ENCODE measurements at places on chromosomes 2 and 18. TPM values are rescaled to one million over a fixed set of nuclear protein-coding genes. Genes with fewer than 3 reads are reported as not detected.

CRYGD gene
- total RNA-seq, result 0.98 TPM

HOXD3 gene
- not detected for total RNA-seq

TRIM54 gene
- 4.2 TPM for total RNA-seq

TMEM214 gene
- total RNA-seq, result 49.7 TPM

RIT2 gene
- 2.5 TPM for total RNA-seq

CPLX4 gene
- total RNA-seq, result not detected

SFT2D3 gene
- total RNA-seq, result 7.1 TPM

CABYR gene
- 20.1 TPM for total RNA-seq

HOXD9 gene
- total RNA-seq, result not detected

NTSR2 gene
- not detected for total RNA-seq

DSG1 gene
- total RNA-seq, result not detected

APLF gene
- total RNA-seq, result 4.9 TPM

EHD3 gene
- 12.0 TPM for total RNA-seq

BOK gene
- 33.7 TPM for total RNA-seq

LYPD1 gene
- 2.1 TPM for total RNA-seq

NGEF gene
- 3.2 TPM for total RNA-seq

KCNK3 gene
- total RNA-seq, result 0.30 TPM

ACP1 gene
- 155 TPM for total RNA-seq

CEP76 gene
- 14.3 TPM for total RNA-seq

TEKT4 gene
- total RNA-seq, result not detected

GPN1 gene
- total RNA-seq, result 43.5 TPM

POTEI gene
- total RNA-seq, result 0.20 TPM

TRMT61B gene
- total RNA-seq, result 30.1 TPM

IL36B gene
- not detected for total RNA-seq

CYP1B1 gene
- total RNA-seq, result 4.7 TPM
